Amygdala (tissue), 56 donors: ENCODE measurements at places on chromosomes 2 and 18.
A peak's percentile ranks its signal among the peaks of the same experiment; 100 is the strongest.

DNA sequence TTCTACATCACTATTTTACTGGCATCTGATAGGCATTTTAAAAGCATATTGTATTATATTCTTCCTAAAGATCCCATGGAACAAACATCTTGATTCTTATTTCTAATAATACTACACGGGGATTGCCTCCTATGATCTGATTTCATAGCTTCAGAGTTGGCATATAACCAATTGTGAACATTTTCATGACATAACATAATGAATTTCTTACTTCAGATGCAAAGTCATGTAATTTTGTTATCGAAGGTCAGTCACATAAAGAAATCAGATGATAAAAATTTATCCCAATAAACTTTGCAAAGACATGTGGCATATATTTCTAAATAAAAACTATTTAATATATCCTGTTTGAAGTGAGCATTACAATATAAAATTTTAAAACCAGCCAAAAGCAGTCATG lies 93.3 kb downstream of the COL5A2 start:
- no peak for DNase-seq

- DNase-seq, result peak; percentile 79
These were observed at the start of gene RNF144A for GRCh38 chr2:6917071-6917760. Gene RNF144A (plus strand): TSS chr2:6917412. CDS start chr2:6996927, 79,515 bp downstream.

GRCh38 chr18:30970196-30970816 lies 72.2 kb downstream of the DSC3 start:
- no peak for DNase-seq

DNA sequence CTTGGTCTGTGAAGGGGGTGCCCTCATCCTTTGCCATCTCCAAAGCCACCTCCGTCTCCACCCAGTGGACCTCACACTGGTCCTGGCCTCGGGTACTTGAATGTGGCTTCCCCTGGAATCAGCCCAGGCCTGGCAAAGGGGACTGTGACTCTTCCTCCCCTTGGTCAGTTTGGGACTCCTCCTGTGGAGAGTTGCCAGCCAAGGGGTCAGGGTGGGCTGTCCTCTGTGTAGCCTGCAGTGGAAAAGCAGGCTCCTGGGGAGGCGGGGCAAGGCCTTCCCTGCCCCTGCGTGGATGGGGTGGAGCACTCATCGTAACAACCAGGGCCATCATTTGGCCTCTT lies 59.8 kb downstream of the INHBB start:
- DNase-seq, result no peak

DNA sequence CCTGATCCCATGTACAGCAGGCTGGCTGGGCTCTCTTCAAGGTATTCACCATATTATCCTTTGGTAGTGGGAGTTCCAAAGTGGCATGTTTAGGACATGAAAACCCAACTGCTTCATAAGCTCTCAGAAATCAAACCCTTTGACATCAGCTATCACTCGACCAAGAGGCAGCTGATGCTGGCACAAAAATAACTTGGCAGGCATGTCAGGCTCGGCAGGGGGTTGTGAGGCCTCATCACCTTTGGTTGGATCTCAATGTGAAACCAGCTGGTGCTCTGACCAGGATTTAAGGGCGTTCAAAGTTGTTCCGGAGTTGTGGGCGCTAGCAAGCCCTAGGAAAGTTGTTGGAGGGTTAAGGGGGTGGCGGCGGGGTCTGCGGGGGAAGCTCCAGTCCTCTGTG lies 171.9 kb downstream of the FHOD3 start:
- DNase-seq, result no peak

DNA sequence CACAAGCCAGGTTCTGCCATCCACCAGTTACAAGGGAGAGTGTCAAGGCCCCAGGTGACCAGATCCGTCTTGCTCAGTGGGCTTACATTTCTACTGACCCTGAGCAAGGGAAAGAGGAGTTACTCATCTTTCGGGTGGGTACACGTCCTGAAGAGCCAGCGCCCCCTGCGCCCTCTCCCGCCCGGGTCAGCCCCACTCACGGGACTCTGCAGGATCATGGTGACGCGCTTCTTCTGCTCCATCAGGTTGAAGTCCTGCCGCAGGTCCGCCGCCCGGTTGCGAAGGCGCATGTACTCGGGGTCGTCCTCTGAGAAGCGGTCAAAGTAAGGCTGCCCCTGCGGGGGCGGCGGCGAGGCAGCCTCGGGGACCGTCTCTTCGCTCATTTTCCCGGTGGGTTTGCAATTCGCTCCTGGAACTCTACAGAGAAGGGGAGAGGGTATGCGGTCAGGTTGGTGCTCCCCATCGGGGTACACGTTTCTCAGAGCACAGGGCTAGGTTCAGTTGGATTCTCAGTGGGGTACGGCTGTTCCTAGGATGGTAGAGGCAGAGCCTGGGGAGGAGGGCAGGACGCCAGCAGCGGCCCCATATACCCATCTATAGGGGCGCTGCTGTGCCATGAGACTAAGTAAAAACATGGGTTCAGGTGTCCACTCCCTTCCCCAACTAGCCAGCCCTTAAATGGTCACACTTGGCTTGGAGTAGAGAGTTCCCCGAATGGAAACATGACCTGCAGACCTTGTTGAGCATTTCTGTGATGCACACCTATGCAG lies 61.8 kb downstream of the ADD2 start:
- no peak for DNase-seq

DNA sequence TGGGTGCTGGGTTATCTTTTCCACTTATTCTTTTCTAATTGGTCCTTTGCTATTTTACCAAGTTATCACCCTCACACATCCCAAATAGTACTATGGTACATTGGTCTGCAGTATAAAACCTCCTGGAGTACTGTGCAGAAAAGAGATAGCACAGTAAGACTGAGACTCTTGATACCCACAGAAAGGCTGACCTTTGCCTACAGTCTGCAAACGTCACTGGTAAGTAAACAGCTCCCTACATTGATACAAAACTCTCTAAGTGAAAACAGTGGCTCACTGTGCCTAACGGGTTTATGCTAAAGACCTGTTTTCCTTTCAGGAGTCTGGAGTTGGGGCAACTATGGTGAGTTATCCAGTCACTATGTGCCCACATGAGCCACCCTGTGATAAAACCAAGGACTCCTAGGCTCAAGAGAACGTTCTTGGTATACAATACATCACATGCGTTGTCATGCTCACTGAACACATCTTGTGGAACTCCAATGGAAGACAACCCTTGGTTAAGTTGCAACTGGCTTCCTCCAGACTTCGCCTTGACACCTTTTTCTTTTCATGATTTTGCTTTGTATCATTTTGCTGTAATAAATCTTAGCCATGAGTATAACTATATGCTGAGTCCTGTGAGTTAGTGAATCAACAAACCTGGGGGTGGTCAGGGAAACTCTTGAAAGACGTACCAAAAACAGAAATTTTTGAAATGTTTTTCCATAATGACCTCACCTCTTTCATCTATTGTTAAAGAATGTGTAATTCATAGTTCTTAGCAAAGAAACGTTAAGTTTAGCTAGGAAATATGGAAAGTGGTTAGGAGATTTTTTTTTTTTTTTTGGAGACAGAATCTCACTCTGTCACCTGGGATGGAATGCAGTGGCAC lies 104.9 kb downstream of the C2orf74 start:
- no peak for DNase-seq

GRCh38 chr18:76318607-76319006 lies 176.4 kb downstream of the ZNF516 start:
- no peak for DNase-seq

DNA sequence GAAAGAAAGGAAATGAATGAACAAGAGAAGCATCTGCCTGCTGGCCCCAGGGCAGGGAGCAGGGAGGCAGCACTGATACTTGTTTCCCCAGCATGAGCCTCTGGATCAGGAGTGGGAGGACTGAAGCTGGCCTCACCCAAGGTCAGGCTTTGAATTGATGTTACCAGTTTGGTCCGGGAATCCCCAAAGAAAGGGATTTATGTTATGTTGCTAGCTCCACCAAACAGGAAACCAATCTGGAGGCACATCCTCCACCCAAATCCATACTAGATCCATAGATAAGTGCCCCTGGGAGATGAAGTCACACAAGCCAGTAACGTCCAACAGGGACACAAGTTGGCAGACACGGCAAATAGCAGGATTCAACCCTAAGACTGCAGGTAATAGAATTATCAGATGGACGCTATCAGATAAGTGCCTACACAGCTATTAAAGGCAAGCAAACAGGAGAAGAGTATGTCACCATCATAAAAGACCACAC lies 85.9 kb downstream of the MTCL1 start:
- no peak for DNase-seq

- no peak for DNase-seq
These were observed 15.3 kb upstream of the CREG2 start for GRCh38 chr2:101402630-101403029.

DNA sequence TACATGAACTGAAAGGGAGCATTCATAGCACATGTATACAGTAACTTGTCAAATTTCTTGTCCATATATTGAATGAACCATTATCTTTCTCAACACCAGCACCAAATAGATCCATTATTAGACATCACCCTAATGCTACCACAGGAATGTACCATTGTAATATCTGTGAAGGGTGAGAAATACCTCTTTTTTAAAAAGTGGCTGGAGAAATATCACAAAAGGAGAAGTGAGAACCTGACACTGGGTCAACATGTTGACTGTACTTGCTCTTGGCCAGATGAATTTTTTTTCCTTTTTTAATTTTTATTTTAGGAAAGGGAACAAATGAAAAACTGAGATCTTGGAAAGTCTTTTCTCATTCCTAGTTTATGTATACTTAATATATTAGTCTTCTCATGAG lies 63.5 kb downstream of the CAVIN2 start:
- DNase-seq, result no peak

GRCh38 chr18:8163286-8163959 lies 445.8 kb upstream of the RAB12 start:
- no peak for DNase-seq

DNA sequence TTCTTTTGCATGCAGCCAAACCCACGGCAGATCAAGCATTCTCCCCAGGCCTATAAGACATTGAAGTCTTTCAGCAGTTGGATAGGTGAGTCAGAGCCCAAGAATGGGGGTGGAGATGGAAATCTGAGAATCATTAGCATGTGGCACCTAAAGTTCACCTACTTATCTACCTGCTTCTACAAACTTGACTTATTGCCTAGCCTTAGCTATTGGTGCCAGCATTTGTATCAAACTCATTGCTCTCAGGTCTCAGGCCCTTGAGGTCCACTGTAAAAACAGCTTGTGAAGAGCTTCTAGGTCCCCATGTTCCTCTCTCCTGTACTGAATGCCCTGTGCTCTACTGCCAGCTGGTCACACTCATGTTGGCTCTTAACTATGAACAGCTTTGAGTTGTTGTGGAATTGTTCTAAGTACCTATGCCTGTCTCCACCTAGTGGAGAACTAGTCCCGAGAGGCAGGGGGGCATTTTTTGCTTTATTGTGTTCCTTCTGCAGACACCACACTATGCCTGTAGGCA lies 278.4 kb upstream of the SPRED2 start:
- DNase-seq, result no peak

- no peak for DNase-seq
These were observed 180.6 kb downstream of the MC4R start for GRCh38 chr18:60191926-60192325.

DNA sequence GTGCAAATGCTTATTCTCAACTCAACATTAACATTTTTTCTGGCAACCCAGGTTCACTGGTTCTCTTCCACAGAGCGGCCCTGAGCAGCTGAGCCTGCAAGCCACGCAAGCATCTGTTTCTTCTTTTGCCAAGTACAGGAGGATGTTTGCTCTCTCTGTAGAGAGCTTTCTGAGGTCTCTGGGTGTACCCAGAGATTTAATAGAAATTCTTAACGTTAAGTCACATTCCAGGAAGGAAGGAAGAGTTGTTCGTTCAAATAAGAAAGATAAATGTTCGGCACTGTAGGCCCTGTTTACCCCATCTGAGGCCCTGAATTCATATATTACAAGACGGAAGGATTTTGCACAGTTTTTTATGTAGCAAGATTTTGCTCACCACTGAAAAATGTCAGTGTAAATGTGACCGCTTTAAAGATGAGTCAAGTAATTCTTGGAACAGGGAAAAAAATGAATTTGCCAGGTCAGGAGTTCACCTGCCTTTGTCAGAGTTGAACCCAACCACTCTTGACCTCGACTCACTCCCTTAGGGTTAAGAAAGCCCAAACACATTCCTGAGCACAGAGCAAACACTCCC lies 30.1 kb downstream of the KCTD18 start:
- no peak for DNase-seq

DNA sequence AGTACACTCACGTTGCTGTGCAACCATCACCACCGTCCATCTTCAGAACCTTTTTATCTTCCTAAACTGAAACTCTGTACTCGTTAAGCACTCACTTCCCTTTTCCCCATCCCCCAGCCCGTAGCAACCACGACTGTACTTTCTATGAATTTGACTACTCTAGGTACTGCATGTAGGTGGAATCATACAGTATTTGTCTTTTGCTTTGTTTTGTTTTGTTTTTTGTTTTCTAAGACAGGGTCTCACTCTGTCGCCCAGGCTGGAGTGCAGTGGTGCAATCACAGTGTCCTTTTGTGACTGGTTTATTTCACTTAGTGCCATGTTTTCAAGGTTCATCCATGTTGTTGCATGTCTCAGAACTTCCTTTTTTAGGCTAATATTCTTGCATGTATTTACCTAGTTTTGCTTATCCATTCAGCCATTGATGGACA lies 7.0 kb upstream of the TYMS start:
- no peak for DNase-seq

DNA sequence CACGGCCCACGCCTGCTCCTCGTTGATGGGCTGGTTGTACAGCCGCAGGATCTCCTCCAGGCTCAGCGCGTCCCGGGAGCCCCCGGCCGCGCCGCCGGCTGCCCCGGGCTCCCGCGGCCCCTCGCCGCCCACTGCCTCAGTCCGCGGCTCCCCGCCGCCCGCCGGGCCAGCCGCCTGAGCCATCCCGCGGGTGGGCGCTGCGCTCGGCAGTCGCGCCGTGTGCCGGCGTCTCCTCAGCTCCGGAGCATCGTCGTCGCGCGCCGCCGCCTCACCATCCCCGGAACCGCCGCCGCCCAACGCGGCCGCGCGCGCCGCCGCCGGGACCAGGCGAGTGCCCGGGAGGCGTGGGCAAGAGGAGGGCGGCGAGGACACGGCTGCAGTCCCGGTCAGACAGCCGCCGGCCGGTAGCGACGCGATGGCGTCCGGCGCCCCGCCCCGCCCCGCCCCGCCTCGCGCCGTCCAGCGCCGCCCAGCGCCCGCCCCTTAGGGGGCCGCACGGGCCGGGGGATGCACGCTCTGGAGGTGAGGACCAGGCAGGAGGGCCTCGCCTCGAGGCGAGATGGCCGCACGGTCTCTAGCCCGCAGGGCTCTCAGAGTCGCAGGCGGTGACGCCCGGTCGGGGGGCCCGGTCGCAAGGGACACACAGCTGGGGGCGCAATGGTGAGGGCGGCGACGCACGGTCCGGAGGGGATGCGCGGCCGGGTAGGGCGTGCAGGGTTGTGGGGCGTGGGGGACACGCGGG lies at the start of gene SPIRE1:
TSS of gene SPIRE1 (minus strand) at position 424 of the 742 bp plus-strand sequence. CDS start at position 183, 241 bp downstream.
- DNase-seq, result peak; percentile 50

GRCh38 chr2:3445891-3446290 lies 66.4 kb downstream of the TRAPPC12 start:
- no peak for DNase-seq

DNA sequence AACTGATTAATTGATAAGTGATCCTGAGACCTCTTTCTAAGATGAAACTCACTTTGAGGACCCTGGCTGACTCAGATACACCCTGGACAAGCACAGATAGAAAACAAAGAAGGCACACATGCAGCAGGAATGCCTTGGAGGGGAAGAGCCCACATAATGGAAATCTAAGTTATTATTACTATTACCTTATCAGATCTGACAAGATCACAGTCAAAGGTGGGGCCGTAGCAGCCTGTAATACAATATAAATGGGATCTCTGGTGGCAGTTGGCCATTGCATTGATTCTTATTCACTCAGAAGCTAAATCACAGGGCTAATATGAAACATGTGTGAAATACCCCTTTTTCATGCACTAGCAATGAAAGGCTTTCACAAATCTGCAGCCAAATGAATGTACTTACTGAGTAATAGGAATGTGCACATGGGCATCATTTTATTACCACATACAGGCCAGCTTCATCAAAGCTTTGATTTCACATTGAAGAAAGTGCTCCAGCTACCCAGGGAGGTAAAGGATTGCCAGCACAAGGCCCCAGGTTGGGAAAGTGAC lies 84.0 kb downstream of the ZBTB7C start:
- DNase-seq, result no peak
